ENCODE measurements at places on chromosomes 12 and 14.
A peak's percentile ranks its signal among the peaks of the same experiment; 100 is the strongest.

DNA sequence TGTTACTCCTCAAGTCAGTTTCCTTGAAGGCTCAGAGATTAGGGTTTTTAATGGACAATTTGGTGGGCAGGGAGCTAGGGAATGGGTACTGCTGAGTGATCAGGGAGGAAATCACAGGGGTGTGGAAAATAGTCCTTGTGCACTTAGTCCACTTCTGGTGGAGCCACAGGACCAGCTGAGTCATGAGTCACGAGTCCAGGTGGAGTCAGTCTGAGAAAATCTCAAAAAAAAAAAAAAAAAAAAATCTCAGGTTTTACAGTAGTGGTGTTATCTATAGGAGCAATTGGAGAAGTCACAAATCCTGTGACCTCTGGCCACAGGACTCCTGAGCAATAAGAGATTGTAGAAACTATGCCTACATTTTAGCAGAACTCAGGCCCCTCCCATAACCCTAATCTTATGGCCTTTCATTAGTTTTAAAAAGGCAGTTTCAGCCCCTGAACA lies 28.2 kb upstream of the AMN1 start:
- DNase-seq, result no peak

- no peak for DNase-seq
These were observed 42.8 kb upstream of the CRADD start for GRCh38 chr12:93634416-93634815.

- no peak for DNase-seq
These were observed 397.3 kb downstream of the ZFP36L1 start for GRCh38 chr14:68395604-68396003.

DNA sequence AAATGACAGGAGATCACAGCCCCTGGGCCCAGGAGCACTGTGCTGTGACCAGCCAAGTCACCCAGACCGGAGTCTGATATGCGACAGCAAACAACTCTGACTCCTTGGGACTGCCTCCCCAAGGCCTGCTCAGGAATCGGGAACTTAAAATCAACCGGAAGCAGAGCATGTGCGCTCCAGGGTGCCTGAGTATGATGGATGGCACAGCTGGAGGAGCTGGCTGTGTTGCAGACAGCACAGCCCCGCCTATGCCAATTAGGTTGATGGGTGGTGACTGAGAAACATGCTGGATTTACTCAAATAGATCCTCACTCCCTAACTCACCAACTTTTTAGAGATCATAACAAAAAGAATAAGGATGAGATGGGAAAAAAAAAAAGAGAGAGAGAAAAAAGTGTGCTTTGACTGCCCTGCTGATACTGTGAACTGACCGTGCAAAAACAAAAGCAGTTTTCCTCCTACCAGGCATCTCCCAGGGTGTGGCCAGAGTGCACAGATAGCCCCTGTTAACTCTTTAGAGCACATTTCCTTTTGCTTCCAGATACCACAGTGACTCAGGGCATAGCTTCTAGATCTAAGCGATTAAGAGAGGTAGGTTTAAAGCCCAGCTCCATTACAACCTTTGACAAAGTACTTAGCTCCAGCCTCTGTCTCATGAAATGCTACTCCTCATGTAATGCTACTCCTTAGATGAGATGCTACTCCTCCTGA lies 27.4 kb upstream of the STON2 start:
- DNase-seq, result peak; percentile 38

DNA sequence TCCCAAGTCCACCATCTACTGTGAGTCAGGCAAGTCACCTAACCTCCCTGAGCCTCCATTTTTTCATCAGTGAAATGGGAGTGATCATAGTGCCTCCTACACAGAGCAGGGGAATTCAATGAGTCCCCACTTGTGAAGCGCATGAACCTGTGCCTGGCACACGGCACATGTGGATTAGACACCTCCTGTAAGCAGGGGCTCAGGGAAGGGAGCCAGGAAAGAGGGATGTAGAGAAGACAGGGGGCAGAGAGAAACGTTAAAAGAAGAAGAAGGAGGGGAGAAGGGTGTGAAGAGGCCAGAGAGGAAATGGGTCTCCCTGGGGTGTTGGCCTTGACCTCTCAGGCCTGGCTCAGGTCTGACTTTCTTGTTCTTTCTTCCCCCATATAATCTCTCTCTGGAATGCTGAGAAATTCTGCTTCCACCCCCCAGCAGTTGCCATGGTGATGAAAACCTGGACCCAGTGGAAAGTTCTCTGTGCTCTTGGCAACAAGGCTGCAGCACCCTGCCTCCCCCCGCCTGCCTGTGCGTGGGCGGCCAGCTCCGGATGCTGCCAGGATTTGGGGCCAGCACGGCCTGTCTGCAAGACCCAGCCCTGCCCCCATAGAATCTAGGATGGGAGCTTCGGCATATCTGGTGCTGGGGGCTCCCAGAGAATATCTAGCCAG lies 94.5 kb downstream of the CALM1 start:
- no peak for DNase-seq

GRCh38 chr14:61147381-61147821 lies 133.7 kb downstream of the TMEM30B start:
- no peak for DNase-seq

DNA sequence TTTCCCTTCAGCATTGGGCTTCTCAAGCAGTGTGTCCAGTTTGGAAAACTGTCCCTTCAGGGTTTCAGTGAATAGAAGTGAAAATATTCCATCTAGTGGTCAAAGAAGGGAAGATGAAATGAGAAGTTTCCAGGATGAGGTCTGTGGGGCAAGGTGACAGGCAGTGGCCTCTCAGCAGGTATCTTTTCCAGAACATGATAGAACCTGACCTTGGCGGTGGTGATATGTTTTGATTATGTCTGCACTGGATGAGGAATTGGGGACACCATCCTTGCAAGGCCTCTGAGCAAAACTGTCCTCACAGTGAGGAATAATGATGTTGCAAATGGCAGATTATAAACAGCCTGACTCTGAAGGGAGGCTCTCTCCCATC lies 4.7 kb downstream of the GPX2 start:
- peak; percentile 17 for DNase-seq

- peak; percentile 67 for DNase-seq
These were observed 795 bp downstream of the STAT6 start for GRCh38 chr12:57110104-57111030.

DNA sequence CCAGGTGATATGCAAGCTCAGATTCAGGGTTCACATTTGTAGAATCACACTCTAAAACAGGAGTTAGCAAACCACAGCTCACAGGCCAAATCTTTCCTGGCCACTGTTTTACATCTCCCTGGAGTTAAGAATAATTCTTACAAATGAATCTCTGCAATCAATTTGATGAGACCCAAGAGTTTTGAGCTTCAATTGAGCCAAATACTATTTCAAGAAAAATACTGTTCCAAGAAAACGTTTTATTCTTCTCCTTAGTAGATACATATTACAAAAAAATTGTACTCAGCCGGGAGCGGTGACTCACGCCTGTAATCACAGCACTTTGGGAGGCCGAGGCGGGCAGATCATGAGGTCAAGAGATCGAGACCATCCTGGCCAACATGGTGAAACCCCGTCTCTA lies 2.5 kb downstream of the PTGDR start:
- no peak for DNase-seq

GRCh38 chr12:104306943-104307654 lies 3.6 kb downstream of the EID3 start:
- no peak for DNase-seq

GRCh38 chr12:96187956-96188355 lies 6.2 kb upstream of the ELK3 start:
- no peak for DNase-seq

DNA sequence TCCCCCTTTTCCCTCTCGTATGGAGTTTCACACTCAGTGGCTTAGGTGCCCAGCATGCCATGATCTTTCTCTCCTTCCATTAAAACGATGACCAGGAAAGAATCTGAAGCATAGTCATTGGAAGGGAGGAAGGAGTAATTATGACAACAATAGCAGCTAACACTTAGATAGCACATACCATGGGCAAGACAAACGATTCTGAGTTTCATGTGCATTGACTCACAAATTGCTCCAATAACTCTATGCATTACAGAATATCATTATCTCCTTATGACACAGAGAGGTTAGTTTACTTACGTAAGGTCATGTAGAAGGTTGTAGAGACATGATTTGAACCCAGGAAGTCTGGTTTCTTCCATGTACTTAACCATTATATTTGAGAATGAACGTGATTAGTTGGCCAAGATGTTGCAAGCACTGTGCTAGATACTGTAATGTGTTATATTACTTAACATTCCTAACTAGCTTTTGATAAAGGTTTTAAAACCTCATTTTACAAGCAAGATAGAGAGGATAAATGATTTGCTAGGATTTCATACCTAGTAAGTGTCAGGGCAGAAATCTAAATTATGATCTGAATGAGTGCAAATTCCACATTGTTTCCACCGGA lies 162.4 kb downstream of the CAND1 start:
- no peak for DNase-seq

DNA sequence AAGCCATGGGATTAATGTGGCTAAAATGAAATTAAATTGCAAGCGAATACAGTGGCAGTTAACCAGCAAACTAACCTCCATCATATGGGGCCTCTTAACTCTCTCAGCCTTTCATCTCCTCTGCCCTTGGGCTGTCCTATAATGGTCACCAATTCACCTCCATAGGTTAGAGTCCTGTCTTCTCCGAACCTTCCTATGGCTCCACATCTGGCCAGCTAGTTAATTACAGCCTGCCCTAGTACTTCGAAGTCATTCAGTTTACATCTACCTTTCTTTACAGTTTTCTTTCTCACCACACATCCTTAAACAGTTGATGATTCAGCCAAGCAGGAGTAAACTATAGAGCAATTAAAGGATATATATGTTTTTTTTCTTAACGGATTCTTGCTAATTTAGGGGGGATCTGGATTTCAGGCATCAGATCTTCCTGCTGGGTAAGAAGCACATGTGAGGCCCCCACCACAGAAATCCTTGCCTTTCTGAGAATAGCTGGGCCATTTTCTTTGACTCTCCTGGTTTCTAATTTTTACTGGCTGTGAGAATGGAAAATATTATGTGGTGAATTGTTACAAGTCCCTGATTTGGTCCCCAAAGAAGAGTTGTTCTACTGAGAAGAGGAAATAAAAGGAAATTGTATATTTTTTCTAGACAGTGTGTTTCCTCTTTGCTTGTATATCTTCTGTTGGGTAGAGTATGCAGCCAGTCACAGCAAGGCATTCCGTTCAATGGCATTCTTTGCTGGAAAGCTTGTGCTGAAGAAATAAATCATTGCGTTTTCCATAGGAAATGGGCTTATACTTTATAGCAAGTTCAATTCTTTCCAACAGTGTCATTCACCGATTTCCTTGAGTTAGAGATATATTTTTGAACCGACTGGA lies 16.7 kb downstream of the HMGA2 start:
- no peak for DNase-seq

GRCh38 chr14:45194964-45195363 lies 58.0 kb downstream of the MIS18BP1 start:
- DNase-seq, result no peak

DNA sequence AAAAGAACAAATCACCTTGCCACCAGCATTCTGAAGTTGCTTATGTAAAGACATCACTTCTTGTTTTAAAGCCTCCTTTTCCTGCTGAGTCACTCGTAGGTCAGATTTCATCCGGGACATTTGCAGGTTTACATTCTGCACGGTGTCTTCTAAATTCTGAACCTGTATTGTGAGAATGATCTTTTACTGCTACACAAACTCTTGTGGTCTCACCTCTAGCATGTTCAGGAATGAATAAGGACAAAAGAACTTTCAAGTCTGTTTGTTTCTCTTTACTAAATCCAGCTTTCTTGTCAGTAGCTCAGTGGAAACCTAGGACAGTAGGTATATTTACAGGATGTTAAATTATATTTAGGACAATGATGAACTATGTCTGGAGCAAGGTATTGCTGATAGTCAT lies 73.5 kb upstream of the SAV1 start:
- DNase-seq, result no peak

GRCh38 chr12:49233842-49234526 lies 30.9 kb upstream of the TUBA1C start:
- peak; percentile 9 for DNase-seq

- DNase-seq, result no peak
These were observed 16.4 kb upstream of the EVL start for GRCh38 chr14:100048786-100049185.

- no peak for DNase-seq
These were observed 226.6 kb upstream of the G2E3 start for GRCh38 chr14:30332374-30332773.

DNA sequence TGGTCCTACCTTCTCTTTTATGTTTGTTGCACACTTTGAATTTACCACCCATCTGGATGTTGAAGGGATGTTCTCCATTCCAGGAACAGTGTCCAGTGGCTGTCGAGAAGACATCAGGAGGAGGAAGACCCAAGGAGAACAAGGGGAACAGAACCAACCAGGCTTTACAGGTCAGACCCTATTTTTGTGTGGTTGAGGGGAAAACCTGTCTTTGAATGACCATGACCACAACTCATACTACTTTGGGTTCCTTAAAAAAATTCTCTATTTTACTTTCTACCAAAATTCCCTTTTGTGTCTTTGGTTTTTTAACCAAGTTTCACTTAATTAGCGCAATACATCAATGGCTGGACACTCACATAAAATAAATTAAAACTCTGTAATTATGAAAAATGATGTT lies 78.7 kb downstream of the PLXNC1 start:
- no peak for DNase-seq

DNA sequence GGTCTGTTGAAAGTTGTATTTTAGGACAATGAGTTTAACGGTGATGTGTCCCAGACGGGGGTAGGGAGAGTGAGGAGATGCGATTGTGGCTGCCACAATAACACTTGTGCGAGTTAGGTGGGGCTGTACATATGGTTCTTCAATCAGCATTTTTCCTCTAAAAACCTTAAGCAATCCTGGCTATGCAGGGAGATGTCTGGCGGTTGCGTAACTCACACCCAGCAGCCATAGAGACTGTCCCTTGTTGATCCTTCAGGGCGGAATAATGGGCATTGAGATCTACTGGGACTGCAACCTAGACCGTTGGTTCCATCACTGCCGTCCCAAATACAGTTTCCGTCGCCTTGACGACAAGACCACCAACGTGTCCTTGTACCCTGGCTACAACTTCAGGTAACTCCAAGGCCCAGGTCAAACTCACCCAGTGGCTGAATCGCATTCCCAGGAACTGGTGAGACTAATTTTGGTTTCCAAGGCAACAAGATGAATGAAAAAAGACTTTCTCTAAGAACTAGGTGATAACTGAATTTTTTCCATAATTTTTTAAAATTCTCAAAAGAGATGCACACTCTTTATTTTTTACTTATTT lies 34.6 kb downstream of the P2RX7 start:
- no peak for DNase-seq

Measured in hematopoietic multipotent progenitor cell treated with erythropoietin and hydrocortisone succinate and interleukin-3 and kit ligand, for 15 days (in vitro differentiated cells).